ENCODE measurements at places on chromosomes 1 and 21.

DNA sequence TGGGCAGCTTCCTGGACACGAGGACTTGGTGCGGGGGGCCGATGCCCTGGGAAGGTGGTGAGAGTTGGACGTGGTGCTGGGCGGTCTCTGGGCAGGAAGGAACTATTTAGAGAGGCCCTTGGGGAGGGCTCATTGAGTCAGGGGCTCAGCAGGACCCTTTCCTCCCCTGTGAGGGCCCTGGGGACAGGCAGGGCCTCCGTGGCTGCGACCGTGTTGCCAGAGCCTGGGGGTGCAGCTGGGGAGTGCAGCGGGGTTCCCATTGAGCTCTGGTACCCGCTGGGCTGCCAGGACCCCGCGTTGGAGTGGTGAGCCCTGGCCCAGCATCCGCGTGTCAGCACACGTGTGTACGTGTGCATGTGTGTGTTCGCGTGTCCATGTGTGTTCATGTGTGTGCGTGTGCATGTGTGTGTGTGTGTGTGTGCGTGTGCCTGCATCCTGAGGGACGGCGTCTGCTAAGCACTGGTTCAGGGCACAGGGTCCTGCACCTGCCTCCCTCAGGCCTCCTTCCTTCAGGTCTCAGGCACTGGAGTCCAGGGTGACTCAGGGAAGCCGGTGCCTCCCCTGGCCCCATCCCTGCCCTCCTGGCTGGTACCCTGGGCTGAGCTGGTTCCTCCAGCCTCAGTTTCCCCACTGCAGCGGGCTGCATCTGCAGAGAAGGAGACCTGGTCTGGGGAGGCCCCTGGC, 10.7 kb downstream of the RNF223 start:
- no peak for DNase-seq

DNA sequence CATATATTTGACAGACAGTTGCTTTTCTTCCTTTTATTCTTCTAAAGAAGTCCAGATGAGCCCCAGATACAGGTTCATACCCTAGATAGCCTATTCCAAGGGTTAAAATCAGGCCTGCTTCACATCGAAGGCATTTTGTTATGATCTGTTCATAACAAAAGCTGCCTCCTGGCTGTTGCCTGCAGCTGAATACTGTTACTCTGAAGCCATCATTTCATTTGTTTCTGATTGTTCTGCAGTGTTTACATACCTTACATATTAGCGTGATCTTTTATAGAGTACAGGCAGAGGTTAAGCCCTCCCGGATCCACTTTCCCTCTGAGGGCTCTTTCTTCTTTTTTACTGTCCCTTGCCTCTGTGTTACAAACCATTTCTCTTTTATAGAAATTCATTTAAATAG, 219.0 kb upstream of the HOOK1 start:
- no peak for DNase-seq

DNA sequence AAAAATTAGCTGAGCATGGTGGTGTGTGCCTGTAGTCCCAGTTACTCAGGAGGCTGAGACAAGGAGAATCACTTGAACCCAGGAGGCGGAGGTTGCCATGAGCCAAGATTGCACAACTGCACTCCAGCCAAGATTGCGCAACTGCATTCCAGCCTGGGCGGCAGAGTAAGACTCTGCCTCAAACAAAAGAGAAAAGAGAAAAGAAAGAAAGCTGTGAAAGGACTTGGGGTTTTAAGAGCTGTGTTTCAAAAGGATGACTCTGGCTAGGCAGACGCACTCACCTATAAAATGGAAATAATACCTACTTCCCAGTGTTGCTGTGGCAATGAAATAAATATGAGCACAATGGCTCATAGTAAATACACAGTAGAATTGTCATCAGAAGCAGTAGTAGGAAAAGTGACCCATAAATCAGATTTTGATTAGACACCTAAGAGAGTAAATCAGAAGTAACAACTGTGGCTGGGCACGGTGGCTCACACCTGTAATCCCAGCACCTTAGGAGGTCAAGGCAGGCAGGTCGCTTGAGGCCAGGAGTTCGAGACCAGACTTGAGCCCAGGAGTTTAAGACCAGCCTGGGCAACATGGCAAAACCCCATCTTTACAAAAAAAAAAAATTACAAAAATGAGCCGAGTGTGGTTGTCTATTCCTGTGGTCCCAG, 45.9 kb upstream of the PUM1 start:
- DNase-seq = no peak

DNA sequence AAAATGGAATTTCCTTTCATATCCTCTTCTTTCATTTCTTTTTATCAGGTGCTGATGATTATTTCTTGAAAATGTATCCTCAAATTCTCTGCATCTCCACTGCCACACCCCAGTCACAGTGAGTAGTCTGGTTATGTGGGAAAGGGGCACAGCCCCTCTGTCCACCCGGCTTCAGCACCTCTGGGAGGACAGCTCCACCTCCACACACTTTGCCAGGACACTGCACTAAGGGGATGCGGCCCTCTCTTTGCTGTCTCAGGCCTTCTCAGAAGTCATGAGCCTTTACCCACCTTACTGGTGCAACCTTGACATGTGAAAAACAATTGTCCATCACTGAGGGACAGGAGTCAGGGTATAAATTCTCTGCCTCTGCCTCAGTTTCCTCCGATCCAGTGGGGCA, 433.1 kb downstream of the PCP4 start:
- DNase-seq = no peak

DNA sequence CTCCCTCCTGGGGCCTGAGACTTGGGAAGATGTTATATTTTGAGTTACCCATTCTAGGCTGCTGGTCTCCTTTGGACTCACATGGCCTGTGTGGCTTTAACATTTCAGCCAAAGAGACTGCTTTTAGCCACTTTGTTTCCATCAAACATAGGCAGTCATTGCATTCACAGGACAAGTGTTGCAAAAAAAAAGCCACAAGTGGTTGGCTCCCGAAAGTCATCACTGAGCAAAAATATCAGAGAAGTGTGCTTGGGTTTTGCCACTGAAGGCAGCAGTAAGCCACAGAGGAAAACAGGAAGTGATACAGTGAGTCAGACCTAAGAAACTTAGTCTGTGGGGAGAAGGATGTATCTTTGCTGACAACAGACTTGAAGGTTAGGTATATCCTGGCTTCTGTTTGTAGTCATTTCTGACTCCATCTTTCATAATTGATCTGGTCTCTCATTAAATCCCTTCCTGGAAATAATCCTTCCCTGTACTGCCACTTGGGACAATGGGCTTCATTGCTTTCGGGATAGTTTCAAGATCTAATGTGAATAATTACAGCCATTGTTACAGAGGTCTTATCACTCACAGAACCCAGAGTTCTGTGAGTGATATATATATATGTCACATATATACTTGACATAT, 80.9 kb downstream of the COLGALT2 start:
- DNase-seq = no peak

GRCh38 chr1:236733653-236734052, 47.4 kb downstream of the ACTN2 start:
- no peak for DNase-seq

DNA sequence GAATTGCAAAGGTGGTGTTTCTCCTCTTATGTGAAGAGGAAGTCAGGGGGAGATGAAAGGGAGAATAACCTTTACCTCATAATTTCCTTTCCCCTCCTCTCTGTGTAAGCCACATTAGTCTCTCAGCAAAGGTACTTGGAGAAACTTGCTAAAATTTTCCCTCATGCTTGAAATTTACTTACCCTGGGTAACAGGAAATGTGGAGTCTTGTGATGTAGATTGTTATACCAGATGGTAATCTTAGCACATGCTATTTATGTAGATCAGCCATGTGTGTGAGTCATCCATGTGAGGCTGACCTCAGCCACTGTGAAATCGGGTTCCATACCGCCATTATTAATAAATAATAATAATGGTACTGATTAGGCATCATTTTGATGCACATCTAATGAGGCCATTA, 128.4 kb downstream of the TGFB2 start:
- no peak for DNase-seq

DNA sequence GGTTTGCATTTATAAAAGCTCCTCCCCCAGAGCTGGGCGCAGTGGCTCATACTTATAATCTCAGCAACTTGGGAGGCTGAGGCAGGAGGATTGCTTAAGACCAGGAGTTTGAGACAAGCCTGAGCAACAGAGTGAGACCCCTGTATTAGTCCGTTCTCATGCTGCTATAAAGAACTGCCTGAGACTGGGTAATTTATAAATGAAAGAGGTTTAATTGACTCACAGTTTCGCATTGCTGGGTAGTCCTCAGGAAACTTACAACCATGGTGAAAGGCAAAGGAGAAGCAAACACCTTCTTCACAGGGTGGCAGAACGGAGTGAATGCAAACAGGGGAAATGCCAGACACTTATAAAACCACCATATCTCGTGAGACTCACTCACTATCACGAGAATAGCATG, 52.5 kb downstream of the ZNF684 start:
- DNase-seq = no peak

- DNase-seq = peak; percentile 46
Measured at GRCh38 chr1:155136748-155137147, 1.1 kb downstream of the SLC50A1 start.

DNA sequence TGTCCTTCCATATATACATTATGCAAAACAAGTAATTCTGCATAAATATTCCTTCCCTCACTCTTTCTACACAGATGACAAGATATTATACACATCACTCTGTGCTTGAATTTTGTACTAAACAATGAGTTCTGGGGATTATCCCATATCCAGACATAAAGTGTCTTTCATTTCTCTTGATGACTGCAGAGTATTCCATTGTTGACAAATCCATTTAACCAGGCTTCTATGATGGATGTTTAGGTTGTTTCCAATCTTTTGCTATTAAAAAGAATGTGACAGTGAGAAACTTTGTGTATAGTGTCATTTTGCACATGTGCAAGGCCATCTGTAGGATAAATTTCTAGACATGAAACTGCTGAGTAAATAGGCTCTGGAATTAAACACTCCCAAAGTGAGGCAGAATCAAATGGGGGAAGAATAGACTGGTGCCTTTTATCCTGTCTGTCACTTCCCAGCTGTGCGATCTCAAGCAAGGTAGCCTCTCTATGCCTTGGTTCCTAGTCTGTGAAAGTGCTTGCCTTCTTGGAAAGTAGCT, 29.9 kb upstream of the ATP2B4 start:
- no peak for DNase-seq

DNA sequence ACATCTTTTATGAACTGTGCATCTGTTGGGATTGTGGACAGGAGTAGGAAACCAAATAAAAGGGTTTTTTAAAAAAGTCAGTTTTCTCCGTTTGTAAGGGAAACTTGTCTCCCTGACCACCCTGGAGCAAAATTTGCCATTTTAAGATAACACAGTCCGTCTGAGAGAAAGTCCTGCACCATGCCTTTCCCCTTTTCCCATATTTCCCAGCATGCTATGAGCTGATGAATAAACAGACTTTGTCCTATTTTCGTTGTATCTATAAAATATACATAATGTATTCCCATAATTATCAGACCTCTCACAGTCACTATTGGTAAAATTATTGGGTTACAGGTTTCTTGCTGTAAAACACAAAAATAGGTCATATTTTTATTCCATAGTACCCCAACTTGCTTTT, 1.7 kb upstream of the AKT3 start:
- no peak for DNase-seq

GRCh38 chr21:27649323-27649722, 682.4 kb upstream of the ADAMTS5 start:
- DNase-seq = no peak

Measured in D341Med (cell line).